ENCODE measurements at places on chromosomes 6 and 20.
A peak's percentile ranks its signal among the peaks of the same experiment; 100 is the strongest.

DNA sequence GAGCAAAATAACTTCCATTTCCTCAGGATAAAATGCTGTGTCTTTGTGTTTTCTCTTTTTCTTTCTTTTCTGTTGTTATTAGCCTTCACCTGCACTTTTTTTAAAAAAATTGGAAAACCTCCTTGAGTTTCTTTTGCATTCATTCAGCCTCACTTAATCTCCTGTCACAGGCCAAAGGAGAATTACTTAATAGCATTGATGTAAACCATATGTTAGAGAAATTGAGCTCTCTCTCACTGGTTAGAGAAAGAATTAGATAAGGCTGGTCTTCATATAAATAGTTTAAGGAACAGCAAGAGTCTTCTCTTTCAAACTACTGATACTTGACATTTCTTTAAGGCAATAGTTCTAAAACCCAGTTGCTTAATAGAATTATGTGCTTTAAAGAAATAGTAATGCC lies 564.2 kb downstream of the TFAP2B start:
- DNase-seq: no peak

GRCh38 chr6:102039441-102039840 lies 645.9 kb downstream of the GRIK2 start:
- DNase-seq: no peak

DNA sequence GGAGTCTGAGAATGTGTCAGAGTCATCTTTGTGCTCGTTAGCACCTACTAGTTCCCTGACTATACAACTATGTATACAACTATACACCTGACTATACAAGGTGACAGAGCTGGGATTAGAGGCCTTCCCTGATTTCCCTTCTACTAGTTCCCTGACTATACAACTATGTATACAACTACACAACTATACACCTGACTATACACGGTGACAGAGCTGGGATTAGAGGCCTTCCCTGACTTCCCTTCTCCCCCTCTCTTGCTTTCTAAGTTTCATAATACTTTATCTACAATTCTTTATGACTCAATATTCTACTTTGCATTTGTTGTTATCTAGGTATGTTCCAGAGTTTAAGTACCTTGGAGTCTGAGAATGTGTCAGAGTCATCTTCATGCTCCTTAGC lies 68.0 kb downstream of the HS3ST5 start:
- DNase-seq: no peak

DNA sequence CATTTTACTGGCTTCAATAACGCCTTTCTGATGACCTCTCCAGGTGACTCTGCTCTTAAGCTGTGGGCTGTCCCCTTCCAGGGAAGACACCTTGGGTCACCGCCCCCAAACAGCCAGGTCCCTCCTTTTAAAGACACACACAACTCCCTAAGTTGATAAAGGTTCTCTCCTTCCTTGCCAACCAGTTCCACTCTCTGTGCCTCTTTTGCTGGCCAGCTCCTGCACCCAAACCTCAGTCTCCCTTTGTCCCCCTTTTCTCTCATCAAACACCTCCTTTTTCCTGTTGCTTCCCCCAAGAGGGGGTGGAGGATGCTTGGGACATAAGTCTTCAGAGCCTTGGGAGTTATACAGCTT lies 1.0 kb downstream of the NCOA6 start:
- peak; percentile 86 for DNase-seq

DNA sequence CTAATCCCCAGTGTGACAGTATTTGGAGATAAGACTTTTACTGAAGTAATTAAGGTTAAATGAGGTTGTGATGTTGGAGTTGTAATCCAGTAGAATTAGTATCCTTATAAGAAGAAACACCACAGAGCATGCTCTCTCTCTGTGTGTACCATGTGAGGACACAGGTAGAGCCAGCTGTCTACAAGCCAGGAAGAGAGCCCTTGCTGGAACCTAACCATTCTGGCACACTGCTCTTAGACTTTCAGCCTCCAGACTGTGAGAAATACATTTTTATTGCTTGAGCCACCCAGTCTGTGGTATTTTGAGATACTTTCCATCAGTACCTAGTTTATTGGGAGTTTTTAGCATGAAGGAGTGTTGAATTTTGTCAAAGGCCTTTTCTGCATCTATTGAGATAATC lies 110.2 kb downstream of the PHF3 start:
- no peak for DNase-seq

DNA sequence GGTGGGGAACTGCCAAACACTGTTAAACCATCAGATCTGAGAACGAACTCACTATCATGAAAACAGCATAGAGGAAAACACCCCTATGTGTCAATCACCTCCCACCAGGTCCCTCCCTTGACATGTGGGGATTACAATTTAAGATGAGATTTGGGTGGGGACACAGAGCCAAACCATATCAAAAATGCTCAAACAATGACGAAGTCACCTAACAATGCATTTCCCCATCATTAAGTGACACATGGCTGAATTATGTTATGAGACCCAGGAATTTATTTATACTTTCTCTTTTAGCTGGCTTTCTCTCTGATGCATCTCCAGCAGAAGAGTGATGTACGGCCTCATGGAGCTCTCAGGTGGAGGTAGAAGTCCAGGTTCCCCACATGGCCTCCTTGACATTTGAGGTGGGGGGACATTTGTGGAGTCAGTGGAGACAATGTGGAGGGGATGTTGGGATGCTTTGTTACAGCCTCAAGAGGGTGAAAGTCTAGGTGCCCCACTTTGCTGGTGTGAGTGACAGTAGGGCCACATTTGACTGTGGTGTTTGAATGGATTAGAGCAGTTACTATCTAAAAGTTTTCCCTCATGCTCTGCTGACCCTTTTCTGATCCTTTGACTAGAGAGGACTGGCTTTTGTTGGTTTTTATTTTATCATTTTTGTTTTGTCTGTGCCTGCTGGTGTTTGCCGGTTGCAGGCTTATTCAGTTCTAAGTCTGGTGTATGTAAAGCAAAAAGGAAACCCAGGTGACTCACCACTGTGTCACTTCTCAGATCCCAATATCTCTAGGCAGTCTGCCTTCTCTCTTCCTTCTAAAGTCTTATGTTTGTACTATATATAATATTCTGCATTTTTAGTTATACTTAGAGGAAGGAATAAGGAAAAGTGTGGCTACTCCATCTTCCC lies 18.5 kb upstream of the DCBLD1 start:
- no peak for DNase-seq

DNA sequence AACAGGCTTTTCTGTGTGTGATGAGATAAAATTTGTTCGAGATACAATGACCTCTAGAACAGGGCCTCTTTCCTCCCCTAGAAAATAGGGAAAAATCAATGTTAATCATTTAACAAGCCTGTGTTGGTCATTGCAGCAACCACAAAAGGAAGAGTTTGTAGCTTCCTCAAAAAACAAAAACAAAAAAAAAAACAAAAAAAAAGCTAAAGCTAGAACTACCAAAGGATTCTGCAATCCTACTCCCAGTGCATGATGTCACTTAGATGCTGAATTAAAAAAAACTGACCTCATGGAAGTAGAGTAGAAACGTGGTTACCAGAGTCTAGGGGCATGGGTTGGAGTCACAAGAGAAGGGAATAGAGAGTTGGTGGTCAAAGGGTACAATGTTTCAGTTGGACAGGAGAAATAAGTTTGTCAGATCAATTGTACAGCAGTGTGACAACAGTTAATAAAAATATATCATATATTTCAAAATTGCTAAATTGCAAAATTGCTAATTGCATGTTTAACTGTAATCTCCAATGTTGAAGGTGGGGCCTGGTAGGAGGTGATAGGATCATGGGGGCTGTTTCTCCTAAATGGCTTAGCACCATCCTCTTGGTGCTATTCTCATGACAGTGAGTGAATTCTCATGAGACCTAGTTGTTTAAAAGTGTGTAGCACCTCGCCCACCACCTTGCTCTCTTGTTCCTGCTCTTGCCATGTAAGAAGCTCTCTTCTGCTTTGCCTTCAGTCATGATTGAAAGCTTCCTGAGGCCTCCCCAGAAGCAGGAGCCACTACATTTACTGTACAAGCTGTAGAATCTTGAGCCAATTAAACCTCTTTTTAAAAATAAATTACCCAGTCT lies 163.4 kb upstream of the SIM1 start:
- no peak for DNase-seq

DNA sequence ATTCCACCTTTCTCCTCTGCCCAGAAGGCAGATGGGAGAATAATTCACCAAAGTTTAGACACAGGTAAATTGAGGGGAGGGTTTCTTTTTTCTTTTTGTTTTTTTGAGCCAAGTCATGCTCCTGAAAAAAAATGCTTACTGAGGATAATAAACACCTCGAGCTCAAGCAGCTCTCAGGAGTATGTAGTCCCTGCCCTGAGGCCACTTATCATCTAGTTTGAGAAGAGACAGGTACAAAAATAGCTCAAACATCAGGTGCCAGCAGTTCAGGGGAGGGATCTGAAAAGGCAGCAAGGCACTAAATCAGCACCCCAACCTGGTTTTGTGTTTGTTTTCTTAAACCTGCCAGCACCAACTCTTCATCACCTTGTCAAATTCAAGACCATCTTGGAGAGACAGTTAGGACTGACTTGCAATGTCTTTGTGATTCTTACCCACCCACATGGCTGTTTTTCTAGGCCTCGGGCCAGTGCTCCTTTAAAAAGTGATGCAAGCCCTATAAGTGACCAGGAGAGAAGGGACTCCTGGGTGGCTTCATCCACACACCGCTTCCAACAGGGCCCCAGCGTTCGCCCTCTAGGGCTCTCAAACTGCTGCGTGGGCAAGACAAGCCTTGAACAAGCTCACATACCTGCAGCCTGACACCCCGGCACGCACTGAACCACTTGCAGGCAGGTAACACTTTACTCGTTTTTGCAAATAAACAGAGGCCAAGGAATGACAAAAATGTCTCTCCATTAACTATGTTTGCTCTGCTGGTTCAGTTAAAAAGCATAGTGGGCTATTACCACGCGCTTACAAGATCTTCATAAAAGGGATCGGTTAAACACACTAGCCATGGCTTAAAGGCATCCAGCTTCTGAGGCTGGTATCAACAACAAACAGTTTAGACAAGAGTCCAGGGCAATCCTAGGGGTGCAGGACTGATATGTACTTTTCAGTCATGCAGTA lies 13.9 kb downstream of the JAG1 start:
- no peak for DNase-seq

DNA sequence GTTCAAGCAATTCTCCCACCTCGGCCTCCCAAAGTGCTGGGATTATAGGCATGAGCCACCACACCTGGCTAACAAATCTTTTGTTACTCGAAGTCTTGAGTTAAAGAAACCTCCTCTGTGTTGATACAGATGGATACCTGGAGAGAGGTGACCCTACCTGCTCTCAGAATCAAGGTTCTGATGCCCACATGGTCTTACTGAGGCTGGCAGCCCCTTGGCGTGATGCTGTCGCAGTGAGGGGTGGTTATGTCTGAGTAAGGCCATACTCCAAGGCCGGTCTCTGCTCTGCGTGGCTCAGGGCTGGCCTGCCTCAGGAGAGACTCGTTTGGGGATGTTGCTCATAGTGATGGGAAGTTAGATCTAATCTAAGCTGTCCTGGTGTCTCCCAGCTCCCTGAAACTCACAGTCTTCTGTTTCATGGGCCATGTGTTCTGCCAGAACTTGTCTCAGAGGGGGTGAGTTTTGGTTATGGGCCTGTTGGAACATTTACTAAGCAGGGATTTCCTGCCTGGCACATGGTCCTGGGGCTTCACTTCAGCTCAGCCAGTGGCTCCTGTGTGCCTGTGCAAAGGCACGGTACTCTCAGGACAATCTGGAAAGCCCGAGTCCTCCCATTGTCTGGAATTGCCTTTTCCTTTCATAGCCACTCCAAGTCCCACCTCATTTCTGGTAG lies 17.5 kb upstream of the TRAF3IP2 start:
- no peak for DNase-seq

DNA sequence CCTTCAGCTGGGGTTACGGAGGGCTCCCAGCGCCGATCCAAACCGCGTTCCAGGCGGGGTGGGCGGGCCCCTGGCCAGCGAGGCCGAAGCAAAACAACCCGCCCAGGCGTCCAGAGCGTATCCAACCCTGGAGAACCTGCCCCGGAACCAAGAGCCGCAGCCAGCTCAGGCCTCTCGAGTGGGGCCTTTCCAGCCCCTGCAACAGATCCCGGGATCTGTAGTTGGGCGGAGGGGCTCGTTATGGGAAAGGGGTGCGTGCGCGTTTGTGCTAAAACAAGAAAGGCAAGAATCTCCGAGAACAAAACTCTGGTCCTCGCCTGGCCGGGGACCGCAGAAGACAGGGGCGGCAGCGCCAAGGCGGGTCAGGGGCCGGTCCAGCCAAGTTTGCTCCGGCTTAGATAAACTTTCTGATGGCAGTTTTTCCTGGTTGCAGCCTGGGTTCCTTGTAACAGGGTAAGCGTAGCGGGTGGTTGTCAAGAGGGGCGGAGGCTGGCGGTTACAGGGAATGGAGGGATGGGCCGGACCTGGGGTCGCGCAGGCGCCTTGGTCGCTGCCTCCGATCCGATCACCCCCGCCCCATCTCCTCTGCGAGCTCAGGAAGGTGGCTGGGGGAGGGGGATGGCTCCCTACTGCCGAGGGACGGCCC lies 448 bp upstream of the RIN2 start:
- peak; percentile 95 for DNase-seq

- no peak for DNase-seq
Observed at GRCh38 chr6:35691027-35691824, 2.5 kb upstream of the FKBP5 start.

GRCh38 chr6:150651808-150652470 lies 52.3 kb downstream of the PLEKHG1 start:
- DNase-seq: no peak

DNA sequence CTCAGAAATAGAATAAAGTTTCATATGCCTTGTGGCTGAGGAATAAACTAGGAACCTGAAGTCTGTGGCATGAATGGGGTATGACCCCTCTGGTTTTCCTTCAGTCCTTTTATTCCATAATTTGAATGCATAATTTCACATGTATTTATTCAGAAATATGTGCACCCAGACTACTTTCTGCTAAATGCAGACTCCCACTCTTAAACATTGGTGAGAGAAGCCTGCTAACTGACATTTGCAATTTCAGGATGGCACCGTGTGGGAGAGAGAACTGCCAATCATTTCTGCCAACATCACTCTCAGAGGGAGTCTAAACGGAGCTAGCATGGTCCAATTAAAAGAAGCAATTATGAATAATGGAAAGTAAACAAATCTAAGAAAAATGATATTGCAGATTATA lies 141.3 kb downstream of the ADGRB3 start:
- DNase-seq: no peak

GRCh38 chr6:70285201-70285600 lies 17.7 kb downstream of the COL9A1 start:
- DNase-seq: no peak

- DNase-seq: no peak
Observed at GRCh38 chr6:127083231-127083962, 35.1 kb upstream of the RSPO3 start.

- DNase-seq: no peak
Observed at GRCh38 chr6:135871878-135872277, 20.4 kb downstream of the PDE7B start.

GRCh38 chr6:3022765-3023662 lies 23.3 kb downstream of the NQO2 start:
- peak; percentile 14 for DNase-seq
